ENCODE measurements at places on chromosomes 1 and 21.

DNA sequence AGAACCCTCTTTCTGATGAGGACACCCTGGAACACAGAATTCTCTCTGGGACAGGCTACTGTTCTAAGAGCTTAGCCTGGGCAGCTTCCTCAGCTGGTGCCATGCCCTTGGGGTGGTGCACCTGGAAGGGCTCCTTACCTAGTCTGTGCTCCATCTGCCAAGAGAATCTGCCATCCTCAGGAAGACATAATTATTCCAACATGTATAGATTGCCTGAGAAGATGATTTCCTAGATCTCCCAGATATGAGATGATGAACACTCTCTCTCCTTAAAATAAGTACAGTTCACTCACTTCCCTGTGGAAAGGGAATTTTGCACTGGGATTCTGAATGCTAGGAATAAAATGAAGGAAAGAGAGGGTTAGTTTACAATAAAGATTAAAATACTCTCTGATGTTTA, 87.6 kb downstream of the NENF start:
- no peak for DNase-seq

- no peak for DNase-seq
Observed at GRCh38 chr1:10299151-10299550, 88.8 kb downstream of the KIF1B start.

- no peak for DNase-seq
Observed at GRCh38 chr1:229980009-229980408, 87.0 kb upstream of the GALNT2 start.

- no peak for DNase-seq
Observed at GRCh38 chr21:30963502-30963901, 74.8 kb downstream of the KRTAP19-8 start.

- peak; percentile 52 for DNase-seq
Observed at GRCh38 chr1:202806845-202807450, 1.3 kb downstream of the KDM5B start.

- DNase-seq: no peak
Observed at GRCh38 chr1:224525411-224526040, 90.6 kb upstream of the CNIH3 start.

DNA sequence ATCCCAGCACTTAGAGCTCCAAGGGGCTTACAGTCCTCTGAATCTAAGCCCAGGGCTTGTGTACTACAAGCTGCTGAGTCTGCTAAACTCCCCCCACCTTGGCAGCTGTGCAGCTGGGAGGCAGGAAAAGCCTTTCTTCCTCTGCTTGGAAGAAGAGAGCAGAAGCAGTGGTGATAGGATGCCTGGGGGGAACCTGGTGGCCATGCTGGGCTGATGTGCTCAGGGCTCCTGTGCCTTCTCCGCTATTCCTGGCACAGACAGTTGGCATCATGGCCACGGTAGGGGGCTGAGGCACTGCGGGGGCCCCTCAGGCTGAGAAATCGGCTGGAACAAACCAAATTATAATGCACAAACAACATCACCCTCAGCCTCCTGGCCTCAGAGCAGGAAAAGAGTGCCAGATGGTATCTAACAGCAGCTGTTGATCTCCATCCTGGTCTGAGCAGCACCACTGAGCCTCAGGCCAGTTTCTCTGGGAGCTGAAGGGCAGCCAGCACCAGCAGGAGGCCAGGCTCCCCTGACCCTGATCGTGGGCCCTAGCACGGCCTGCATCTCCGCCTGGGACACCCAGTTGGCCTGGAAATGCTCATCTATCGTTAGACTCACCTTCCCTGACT, 35.8 kb downstream of the ECE1 start:
- no peak for DNase-seq

- DNase-seq: no peak
Observed at GRCh38 chr1:55741516-55741915, 526.4 kb upstream of the USP24 start.

DNA sequence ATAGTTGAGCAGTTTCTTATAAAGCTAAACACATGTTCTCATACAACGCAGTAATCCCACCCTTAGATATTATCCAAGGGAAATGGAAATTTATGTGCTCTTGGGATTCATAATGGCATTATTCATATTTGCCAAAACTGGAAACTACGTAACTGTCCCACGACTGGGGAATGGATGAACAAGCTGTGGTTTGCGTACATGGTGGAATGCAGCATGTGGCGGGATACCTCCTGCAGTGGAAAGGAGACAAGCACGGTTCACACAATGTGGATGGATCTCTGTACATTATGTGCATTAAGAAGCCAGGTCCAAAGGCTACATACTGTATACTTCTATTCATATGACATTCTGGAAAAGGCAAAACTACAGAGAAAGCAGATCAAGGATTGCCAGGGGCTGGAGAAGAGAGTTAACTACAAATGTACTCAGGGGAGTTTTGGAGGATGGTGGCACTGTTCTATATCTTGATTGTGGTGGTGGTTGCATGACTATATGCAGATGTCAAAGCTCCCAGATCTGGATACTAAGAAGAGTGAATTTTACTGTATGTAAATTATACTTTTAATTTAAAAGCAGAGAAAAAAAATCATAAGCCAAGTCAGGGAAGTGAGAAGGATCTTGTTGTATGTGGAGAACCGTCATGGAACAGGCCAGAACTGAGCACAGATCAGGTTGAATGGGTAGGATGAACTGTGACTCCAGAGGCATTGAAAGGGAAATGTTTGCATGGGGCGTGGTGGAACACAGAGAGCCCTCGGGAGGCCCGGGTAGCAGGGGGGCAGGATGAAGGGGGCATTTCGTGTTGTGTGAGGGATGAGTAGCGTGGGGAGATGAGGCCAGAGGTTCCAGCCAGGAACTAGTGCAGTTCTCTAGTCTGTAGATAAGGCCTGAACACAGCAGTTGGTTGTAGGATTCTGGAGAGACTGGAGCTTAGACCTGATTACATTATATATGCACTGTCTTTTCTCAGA, 90.7 kb downstream of the GALNT2 start:
- no peak for DNase-seq

GRCh38 chr1:46302641-46303037, 777 bp downstream of the LRRC41 start:
- DNase-seq: peak; percentile 30

GRCh38 chr21:22880573-22880972, 1882.4 kb downstream of the NCAM2 start:
- DNase-seq: no peak

DNA sequence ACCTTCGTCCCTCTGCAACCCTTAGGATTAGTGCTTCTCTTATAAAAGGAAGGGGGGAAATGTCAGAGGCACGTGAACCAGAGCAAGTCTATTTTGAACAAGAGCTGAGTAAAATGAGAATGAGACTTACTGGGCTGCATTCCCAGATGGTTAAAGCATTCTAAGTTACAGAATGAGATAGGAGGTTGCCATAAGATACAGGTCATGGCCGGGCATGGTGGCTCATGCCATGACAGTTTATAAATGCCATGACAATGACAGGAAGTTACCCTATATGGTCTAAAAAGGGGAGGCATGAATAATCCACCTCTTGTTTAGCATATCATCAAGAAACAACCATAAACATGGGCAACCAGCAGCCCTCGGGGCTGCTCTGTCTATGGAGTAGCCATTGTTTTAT, 2.5 kb upstream of the AQP10 start:
- no peak for DNase-seq

DNA sequence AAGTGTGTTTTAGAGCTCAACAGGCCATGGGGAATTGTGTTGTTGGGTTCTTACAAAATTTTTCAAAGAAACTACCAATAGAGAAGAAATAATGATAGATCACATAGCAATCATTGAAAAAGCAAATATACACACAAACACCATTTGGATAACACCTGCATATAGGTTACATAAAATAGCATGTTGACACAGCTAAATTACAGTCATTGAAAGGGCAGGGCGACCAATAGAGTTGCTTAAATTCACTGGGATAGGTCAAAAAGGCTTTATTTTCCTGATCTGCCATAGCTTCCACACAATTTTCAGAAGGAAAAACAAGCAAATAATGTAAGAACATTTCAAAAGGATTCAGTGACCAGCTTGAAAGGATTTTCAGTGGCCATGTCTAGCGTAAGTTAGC, 57.9 kb upstream of the FGGY start:
- no peak for DNase-seq

DNA sequence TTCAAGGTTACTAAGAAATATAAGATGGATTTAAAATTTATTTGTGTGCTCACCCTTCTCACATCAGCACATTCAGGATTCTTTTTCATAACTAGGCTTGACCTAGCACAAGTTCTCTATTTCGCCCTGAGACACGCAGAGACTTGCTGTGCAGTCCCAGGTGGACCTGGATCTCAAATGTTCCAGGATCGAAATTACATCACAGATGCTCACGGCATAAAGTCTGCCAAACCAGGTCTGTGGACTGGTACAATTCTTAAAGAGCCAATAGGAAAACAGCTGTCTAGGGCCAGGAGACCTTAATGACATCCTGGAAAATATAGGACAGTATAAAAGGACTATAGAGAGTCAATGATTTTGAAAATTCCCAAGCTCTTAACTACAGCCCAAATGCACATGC, 2.2 kb downstream of the PGBD5 start:
- no peak for DNase-seq

DNA sequence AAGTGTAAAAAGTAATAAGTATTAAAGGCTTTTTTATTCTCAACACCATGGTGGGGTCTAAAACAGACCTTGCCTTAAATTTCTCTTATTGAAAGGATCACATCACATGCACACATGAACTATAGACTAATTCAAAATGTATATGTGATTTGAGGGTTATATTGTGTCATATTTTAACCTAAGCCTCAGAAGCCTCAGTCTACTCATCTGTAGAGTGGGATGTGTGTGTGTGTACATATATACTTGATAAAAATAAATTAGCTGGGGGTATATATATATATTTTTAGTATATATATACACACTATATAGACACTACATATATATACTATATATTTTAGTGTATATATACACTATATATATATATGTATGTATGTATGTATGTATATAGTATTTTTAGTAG, 58.8 kb downstream of the KCTD3 start:
- DNase-seq: no peak

GRCh38 chr21:45164838-45165237, 90.5 kb downstream of the ADARB1 start:
- no peak for DNase-seq

GRCh38 chr1:233025157-233025556, 74.7 kb downstream of the NTPCR start:
- DNase-seq: peak; percentile 12

DNA sequence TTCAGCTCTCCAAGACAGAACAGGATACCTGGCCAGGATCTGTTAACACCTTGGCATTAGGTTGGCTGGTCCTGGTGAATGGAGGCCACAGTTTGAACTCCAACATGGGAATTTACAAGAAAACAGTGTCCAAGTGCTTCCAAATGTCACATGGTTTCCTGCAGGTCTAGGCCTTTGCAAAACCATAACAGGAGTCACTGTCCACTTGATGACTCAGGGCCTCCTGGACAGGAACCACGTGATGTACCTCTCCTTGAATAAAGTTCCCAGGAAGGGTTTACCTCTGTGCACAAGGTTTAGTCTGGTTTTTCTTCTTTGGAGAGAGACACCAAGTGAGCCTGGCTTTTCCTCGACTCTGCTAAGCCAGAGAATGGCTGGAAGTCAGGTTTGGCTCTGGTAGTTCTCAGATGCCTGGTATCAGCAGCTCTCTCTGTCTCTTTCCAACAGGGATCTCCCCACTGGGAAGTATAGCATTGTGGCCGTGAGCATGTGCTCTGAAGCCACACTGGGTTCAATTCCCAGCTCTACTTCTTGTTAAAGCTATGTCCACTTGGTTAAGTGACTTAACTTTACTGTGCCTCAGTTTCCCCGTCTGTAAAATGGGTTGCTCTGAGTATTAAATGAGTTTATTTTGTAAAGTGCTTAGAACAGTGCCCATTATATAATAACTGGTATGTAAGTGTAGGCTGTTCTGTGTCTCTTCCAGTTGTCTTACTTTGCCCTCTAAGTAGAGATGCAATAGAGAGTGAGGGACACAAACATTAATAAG, 27.3 kb upstream of the TMEM61 start:
- no peak for DNase-seq

DNA sequence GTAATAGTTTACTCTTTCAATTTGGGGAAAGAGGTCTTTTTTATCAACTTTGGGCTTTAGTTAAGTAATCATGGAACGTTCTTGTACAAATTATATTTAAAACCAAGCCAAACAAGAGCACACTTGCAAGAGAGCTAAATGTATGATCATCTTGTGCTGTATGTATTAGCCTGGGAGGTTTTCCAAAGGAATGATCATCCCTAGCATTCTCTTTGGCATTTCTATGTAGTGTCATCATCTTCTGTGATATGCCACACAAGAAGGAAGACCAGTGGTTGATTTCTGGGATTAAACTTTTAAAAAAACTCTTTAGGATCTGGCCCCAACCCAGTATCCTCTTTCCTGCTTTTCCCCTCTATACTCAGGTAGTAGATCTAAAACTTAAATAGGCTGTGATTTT, 38.4 kb upstream of the KCNQ4 start:
- DNase-seq: no peak

- DNase-seq: peak; percentile 88
Observed at GRCh38 chr1:227766015-227766634, 30.9 kb downstream of the SNAP47 start.

GRCh38 chr1:151130987-151131586, 15.3 kb downstream of the SEMA6C start:
- DNase-seq: peak; percentile 78
